NCI-H526 (cell line): ENCODE measurements at places on chromosomes 11 and 22.

- DNase-seq: no peak
Observed at GRCh38 chr11:13358596-13359270, 81.1 kb downstream of the BMAL1 start.

GRCh38 chr11:9596926-9597464 lies 23.5 kb downstream of the WEE1 start:
- DNase-seq: no peak

GRCh38 chr22:46748908-46749675 lies 11.0 kb upstream of the CERK start:
- DNase-seq: no peak

- DNase-seq: peak; percentile 43
Observed at GRCh38 chr11:14519597-14519916, 629 bp downstream of the PSMA1 start.

GRCh38 chr11:122342089-122342744 lies 226.2 kb upstream of the BLID start:
- DNase-seq: no peak

- no peak for DNase-seq
Observed at GRCh38 chr11:17459236-17459896, 17.3 kb downstream of the ABCC8 start.

DNA sequence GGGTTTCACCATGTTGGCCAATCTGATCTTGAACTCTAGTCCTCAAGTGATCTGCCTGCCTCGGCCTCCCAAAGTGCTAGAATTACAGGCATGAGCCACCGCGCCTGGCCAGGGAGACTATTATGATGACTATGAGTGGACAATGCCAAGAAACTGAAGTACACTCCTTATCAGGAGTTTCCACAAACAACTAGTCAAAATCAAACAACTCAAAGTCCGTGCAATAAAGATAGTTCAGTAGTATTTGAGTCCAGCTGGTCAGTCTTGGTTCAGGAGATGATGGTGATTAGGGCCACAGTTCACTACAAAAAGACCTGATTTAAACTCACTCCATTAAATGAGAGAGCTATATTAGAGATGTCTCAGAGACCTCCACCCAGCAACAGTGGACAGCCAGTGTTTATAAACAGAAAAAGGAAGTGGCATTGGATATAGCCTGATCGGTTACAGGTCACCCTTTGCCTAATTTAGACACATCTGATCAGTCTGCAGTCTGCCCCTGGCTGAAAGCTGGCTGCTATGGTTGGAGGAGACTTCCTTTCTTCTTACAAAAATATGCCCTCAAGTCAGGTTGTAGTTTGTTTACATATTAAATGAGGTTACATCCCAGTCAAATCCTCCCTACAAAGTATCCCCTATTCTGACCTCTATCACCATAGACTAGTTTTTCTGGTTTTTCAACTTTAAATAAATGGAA lies 17.0 kb downstream of the CD3E start:
- peak; percentile 62 for DNase-seq

GRCh38 chr11:680476-680875 lies 14.5 kb downstream of the DEAF1 start:
- DNase-seq: no peak
